ENCODE measurements at places on chromosomes 13 and 19.
A peak's percentile ranks its signal among the peaks of the same experiment; 100 is the strongest.

GRCh38 chr19:3982701-3983541 lies 2.3 kb downstream of the EEF2 start:
- DNase-seq, result no peak

DNA sequence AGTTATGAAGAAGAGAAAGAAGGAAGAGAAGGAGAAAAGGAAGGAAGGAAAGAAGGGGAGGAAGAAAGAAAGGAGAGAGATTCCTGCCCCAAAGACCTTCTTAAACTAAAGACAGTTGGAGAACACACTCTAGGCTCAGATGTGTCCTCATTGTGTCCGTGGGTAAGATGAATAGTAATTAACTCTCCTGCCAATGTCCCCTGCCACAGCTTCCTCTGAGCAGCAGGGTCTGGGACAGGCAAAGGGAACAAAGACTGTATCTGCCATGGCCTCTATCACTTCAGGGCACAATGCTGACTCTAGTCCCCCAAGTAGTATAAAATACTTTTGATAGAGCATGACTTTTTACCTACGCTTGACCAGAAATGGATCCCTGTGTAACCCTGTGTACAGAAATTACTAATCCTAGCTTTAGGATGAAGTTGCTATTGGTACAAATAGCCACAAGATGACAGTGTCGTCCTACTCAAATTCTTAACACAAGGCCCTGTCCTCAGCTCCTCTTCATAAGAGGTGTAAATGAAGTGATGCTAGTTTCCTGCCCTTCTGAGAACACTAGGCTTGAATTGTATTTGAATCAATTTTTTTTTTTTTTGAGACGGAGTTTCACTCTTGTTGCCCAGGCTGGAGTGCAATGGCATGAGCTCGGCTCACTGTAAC lies 186.2 kb upstream of the GPR12 start:
- no peak for DNase-seq

DNA sequence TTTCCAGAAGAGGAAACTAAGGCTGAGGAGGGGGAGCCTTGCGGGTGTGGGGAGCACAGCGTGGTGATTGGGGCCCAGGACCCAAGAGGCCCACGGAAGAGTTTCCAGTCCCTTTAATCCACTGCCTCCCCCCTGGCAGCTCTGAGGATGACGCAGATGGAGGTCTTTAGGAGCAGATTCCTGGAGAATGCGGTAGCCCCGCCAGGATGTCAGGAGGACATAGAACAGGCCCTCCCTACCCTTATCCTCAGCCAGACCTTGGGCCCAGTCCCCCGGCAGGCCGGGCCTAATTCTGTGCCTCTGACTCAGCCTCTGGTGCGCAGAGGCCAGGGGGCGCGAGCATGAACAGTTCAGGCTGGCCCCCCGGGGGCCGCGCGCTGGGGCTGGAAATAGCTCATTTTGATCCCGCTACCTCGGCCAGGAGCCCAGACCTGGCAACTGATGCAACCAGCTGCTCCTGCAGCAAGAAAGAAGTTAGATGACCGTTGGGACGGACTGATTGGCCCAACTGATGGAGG lies 461 bp upstream of the HSPB6 start:
- no peak for DNase-seq

DNA sequence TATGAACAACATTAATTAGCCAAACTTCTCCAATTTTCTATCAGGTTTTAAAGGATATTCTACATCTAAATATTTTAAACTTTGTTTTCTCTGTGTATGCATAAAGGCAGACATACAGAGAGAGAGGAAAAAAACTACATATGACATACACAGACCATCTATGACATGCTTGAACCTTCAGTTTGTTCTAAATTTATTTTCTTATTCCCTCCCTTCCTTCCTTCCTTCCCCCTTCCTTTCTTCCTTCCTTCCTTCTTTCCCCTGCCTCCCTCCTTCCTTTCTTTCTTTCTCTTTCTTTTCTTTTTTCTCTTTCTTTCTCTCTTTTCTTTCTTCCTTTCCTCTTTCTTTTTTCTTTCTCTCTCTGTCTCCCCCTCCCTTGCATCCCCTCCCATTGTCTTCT lies 35.8 kb upstream of the CD70 start:
- no peak for DNase-seq

DNA sequence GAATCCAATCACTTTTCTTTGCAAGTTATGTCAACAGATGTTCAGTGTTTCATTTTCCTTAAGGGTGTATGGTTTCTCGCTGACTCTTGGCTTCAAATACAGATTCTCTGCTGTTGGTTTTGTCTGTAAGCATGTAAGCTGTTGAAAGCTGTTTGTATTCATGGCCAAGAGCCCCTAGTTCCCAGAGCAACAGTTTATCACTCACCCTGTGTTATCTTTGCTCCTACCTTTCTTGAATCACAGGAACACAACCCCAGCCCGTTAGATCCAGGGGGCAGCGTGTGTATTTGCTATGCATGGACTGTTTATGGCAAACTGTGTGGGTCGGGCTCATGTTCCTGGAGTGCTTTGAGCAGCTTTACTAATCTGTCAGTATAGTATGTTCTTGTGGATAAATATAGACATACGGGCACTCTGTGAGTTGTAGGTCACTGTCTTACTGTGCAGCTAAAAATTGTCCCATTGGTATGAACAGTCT lies 28.9 kb downstream of the FRY start:
- no peak for DNase-seq

DNA sequence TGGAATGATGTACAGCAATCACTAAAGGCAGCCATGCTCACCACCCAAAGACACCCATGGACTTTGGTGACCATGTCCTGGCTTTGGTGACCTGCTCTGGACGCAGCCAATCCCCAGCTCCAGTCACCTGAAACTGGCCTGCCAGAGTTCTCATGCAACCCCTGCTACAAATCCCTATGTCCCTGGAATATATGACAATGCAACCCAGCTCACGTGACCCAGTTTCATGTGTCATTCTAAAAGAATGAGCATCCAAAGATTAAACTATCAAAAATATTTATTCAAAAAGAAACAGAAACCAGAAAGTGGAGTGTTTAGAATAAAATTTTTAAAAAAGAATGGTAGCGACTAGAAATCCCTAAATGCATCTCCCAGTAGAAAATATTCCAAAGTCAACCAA lies 203.3 kb upstream of the IRS2 start:
- no peak for DNase-seq

DNA sequence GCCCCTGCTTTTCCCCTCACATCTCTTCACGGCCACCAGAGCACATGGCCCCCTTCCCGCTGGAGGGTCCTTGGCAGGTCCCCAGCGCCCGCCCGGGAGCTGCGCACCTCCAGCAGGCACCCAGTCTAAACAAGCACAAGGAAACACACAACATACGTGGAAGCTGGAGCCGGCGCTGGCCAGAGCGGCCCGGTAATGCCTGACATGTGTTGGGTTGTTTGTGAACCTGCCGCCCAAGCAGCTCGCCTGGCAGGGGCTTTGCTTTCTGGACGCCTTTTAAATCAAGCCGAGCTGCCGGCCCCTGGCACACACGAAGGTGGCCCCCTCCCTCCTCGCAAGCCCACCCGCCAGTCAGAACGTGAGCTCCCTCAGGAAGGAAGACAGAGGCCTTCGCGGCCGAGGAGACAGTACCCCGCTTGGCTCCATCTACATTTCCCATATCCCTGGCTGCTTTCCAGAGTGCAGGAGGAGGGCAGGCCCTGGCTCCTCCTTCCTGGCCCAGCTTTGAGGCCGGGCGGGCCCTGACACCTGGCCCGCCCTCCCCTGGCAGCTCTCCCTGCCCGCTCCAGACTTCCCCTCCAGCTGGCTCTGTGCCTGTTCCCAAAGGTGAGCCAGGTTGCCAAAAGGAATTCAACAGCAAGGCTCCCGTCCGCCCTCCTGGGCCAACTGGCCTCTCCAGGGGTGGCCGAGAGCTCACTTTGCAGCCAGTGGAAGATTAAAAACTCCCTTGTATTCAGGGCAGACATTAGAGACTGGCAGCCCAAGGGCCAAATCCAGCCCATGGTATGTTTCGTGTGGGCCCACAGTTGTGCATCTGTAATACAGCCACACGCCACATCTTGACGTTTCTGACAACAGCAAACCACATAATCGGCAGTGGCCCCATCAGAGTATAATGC lies 28.7 kb downstream of the COMP start:
- no peak for DNase-seq

DNA sequence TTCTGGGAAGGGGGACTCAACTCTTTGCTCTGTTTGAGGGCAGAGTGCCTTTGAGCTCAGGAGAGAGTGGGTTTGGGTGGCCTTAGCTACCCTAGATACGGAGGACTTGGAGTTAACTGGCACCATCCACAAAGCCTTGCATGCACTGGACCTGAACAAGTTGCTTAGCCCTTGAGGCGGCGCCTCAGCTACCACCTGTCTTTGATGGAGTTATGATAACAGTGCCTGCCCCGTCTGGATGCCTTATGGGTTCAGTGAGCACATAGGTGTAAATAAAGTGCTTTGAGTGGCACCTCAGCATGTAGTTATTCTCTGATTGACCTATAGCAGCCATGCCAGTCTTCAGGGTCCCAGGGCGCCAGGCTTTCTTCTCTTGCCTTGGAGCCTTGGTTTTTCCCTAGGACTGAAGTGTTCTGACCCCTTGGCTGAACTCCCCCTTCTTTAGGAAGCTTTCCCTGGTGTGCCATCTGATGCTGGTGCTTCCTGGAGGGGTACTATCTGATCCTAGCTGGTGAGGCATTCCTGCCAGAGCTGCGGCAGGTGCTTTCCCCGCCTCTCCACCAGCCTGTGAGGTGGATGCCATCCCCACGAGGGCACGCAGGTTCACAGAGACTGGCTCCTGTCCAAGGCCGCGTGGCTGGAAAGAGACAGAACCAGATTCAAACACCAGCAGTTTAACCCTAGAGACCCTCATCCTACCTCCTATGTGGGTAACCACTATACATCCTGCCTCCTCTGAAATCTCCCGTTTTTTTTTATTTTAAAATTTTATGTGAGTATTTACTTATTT lies 5.8 kb downstream of the BCKDHA start:
- no peak for DNase-seq

DNA sequence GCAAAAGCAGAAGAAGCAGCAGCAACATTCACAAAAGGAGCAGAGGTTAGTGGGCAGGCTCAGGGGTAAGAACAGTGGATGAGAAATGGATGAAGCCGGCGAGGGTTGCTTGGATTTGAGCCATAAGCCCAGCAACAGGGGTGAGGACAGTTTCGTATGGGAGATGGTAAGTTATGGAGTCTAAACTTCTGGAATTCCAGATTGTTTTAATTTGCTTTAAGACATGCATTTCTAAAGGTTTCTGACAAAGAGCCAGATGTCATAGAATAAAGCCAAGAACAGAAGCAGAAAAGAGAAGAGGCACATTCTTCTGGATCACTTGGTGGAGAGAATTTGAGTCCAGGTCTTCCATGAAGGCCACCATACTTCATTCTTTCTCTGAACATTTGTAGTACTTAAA lies 76.6 kb downstream of the TNFSF11 start:
- no peak for DNase-seq

DNA sequence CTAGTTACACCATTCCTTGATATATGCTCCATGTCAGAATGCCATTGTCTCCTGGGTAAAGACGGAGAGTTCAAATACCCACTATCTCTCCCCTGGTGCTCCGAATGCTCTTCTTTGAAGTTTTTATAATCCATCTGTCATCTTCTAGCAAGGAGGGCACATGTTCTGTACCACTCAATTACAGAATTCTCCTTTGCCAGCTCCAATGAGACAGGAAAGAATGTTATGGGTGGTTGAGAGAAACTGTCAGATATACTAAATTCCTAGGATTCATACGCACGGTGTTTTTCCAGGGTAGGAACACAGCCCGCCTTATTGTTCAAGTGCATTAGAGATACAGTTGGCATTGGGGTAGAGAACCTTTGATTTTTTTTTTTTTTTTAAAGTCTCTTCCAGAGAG lies 118.0 kb upstream of the ZNF536 start:
- DNase-seq, result no peak

DNA sequence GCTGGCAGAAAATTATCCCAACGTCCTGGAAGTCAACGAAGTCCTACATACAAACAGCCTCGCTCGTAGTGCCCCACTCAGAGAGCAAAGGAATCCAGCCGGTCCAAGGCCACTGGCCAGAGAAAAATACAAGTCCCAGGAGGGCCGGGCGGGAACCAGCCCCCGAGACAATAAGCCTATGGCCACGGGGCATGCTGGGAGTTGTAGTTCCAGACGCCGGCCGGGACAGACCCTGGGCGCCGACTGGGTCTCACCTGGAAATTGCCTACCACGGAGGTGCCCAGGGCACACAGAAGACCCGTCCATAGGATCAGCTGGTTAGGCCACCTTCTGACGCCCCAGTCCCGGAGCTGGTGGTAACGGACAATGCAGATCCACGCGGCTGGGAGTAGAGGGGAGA lies 5.4 kb downstream of the TMEM150B start:
- DNase-seq, result no peak

DNA sequence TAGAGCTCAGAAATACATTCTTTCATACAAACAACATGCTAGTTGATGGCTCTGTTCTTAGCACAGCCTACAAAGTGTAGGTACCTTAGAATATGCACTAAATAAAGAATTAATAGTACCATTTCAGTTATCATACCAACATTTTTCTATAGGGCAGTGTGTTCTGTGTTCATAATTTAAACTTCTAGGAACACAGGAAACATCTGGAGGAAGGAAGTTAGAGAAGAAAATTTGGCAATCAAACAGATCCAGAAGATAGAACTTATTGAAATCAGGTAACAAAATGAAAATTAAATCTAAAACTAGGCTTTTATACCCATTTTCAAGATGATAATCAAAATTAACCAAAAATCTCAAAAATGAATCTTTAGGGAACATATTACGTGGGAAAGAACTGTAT lies 527.5 kb downstream of the DCT start:
- DNase-seq, result no peak

DNA sequence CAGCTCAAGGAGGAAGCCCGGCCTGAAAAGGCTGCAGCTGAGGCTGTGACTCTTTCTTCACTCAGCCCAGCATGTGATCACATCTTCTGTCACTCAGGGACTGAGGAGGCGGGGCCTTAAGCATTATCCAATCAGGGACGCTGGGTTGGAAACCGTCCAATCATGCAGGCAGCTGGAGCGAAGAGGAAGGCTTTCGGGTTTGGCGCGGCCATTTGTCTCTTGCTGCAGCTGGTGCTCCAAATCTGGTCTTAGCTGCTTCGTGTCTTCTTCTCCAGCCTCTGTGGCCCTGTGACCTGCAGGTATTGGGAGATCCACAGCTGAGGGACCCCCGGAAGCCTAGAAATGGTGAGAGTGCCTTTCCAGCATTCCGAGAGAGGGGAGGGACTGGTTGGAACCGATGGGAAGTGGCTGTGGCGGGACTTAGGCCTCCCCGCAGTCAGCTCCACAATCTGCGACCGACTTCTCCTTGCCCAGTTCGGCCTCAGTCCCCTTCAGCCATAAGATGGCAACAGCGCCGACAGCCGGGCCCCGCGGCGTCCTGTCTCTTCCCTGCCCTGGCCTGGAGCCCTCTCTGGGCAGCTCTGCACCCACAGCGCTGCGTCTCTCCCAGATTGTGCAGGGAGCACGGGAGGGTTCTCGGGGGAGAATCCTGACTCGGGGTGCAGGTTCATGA lies at the start of gene ZNF90:
ZNF90 (plus strand) TSS at position 210 of the 673 bp plus-strand sequence; CDS start at position 343, 133 bp downstream.
- DNase-seq, result peak; percentile 86

DNA sequence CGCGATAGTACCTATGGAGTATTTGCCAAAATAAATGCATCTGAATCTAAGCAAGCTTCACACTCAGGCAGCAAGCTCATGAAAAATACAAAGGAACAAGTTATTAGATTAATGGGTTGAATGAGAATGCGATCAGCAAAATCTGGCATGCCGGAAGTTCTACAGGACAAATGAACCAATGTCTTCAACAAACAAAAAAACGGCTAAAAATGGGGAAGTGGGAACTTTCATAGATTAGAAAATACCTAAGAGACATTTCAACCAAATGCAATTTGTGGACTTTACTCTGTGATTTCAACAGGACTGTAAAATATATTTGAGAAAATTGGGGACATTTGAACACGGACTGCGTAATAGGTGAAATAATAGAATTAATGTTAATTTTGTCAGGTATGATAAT lies 22.4 kb upstream of the RNASEH2B start:
- DNase-seq, result no peak
